WTC11 (cell line): ENCODE measurements at places on chromosomes 5 and 9.

- no peak for DNase-seq
Observed at GRCh38 chr5:151202381-151203139, 21.3 kb downstream of the CCDC69 start.

DNA sequence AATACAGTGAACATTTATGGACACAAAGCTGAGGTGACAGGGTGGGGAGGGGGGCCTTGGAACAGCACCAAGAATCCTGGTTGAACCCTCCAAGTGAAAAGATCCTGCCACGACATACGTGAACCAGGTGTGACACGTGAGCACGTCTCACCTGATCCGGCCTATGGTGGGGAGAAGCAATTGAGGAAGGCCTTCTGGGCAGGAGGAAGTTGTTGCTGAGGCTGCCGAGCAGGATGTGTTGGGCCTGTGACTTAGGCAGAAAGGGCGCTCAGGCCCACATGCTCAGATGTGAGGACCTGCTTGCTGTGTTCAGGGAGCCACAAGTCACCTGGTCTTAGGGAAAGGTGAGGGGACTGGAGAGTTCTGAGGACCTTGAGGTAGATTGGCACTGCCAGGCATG, 2.5 kb upstream of the MAPK9 start:
- no peak for DNase-seq

DNA sequence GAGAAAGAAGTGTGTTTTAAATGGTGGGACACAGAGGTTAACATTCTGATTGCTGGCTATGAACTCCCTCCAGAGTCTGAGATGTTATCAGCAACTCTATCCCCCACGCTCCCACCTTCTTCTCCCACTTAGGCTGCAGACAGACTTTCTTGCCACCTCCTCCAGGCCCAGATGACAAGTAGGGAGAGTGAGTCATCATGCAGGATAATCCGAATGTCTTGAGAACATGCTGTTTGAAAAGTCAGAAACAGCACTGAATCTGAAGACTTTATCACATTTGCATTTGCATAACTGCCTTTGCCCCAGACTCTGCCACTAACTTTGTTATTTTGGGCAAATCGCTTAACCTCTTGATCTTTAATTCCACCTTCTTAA, 139.8 kb downstream of the ESM1 start:
- no peak for DNase-seq

DNA sequence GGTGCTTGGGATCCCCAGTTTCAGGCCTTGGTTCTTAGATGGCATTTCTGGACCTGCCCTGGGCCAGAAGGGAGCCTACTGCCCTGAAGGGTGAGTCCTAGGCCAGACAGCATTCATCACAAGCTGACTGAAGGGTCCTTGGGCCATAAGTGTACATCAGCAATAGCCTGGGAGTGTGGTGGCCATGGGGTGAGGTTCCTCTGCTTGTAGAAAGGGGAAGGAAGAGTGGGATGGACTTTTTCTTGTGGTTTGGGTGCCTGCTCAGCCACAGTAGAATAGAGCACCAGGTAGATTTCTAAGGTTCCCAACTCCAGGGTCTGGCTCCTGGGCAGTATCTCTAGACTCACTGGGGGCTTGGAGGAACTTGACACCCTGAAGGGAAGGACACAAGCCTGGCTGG, 95.2 kb upstream of the PHF24 start:
- no peak for DNase-seq

DNA sequence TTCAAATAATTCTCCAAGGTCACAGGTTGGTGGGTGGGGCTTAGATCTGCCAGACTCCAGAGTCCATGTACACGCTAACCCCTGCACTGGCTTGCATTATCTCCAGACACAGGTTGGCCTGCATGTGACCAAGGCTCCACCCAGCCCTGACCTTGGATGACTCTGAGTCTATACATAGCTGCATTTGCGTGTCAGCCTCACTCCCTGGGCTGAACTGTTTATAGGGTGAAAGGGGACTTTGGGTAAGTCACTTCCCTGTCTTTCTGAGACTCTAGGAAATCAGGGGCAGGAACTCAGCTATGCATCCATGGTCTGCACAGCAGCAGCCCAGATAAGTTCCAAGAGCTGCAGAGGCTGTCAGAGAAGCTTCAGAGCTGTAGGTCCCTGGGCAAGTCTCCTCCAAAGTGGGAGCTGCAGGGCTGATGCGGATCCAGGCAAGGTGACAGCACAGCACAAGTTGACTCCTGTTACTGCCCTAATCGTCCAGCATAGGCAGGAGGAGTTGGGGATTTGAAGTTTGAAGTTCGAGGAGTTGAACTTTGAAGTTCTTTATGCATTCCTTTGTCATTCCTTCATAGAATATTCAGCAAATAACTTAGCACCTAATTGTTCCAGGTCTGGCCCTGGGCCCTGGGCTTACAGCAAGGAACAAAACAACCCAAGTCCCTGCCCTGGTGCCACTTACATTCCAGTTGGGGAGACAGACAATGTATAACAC, 53.4 kb downstream of the SLC22A5 start:
- DNase-seq, result no peak

GRCh38 chr9:96256800-96257199, 45.2 kb downstream of the HSD17B3 start:
- DNase-seq, result peak; percentile 36

DNA sequence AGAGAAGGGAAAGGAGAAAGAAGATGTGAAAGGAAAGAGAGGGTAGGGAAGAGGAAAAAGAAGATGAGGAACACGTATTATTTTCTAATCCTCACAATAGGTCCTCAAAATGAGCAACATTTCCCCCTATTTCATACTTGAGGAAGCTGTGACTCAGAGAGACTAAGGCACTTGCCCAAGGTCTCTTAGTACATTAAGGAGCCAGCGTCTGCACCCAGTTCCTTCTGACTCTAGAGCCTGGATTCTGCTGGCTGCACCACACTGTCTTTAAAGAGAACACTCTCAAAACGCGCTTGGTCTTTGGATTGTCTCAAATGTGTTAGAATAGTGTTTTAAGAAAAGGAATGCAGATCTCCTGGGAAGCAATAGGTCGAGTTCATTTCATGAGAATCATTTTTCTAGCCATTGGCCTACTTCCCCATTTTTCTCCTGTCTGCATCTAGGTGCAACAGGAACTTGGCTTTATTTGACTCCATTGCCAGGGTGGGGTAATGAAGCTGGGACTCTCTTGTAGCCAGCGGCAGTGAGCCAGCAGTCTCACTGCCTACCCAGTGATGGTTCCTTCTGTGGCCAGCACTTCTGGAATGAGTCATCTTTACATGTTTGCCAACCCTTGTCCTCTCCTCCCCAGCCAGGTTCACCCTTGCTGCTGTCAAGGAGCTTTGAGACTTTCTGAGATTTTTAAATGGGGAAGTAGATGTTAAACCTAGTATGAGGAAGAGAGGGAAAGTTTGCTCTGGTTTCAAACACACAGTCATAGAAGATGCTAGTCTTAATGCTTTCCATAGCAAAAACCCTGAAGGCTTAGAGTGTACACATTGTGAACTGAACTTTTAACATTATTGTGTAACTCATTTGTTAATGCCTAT, 82.7 kb downstream of the DOCK8 start:
- DNase-seq, result no peak

GRCh38 chr5:38680094-38680825, 123.8 kb upstream of the LIFR start:
- no peak for DNase-seq

DNA sequence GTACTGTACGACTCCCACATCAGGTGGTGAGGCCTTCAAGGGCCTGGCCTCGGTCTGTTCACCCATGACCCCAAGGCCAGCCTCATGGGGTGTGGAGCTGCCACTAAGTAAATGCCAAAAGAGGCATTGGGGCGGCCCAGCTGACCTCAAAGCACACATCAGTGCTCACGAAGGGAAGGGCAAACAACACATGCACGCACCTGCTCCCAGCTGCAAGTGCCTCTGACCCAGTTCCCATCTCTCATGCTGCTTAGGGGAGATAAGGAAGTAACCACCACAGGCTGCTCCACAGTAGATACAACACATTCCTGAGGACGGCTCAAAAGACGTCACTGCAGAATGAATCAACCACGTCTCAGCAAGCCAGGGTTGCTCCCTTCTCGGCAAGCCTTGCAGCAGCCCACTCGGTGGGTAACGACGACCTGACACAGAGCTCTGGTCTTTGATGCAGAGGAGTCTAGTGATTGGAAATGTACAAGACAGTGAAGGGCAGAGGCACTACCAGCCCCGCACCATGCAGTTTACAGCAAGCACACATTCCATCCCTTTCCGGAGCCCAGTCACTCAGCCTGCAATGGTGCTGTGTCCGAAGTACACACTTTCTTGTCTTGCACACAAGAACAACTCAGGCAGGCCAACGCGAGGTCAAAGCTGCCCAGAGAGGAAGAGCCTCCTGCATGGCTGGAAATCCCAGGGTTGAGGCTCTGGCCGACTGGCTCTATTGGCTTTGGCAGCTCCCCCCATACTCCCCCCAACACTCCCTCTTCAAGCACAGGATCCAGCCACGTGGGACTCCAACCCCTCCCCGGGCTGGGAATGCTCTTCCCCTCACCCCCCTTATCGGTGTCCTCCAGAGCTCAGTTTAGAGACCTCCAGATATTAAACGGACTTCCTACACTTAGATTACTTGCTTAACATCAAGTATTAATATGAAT, 31.8 kb downstream of the FABP6 start:
- DNase-seq, result no peak

DNA sequence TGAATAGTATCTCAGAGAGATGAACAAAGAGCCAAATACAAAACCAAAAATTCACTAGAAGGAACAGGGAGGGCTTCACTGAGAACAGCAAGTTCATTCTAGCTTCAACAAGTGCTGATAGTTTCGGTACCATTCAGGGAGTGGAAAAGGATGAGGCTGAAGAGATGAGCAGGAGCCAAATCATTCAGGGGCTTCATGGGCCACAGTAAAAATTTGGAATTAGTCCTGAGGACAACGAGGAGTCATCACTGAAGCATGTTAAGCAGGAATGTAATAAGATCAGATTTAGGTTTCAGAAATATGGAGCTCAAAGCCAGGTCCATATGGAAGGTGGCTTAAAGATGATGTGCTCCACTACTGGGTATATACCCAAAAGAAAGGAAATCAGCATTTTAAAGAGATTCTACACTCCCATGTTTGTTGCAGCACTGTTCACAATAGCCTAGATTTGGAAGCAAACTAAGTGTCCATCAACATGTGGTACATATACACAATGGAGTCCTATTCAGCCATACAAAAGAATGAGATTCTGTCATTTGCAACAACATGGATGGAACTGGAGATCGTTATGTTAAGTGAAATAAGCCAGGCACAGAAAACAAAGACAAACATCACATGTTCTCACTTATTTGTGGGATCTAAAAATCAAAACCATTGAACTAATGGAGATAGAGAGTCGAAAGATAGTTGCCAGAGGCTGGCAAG, 36.2 kb downstream of the SPOCK1 start:
- DNase-seq, result no peak

DNA sequence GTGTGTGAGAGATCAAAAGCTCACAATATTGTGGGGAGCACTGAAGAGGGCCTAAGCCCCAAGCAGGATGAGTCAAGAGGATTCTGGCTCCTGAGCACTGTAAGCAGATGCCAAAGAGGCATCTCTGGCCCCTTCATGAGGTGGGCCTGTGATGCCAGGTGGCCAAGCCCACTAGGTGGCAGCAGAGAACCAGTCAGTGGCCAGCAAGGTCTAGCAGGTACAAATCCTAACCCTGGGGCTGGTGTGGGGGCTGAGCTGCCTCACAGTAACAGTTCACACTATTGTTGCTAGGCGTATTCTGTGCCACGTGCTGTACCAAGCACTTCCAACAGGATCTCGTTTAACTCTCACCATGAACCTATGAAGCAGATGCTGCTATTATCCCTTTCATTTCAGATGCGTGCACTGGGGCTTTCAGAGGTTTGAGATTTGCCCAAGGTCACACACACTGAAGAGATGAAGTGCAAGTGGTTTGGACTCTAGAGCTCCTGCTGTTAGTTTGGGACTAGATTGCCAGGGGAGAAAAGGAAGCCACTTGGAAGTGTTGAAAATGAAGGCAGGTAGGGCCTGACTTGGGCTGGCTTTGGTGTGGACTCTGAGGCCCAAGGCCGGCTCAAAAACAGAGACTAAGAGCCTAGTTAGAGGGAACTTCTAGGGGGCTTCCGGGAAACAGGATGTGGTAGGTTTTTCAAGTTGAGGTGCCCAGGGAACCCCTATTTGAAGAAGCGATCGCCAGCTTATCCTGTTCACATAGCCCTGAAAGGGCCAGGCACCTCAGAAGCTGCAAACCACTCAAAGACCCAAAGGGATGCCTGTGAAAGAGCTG, 4.4 kb upstream of the MLANA start:
- DNase-seq, result peak; percentile 92

DNA sequence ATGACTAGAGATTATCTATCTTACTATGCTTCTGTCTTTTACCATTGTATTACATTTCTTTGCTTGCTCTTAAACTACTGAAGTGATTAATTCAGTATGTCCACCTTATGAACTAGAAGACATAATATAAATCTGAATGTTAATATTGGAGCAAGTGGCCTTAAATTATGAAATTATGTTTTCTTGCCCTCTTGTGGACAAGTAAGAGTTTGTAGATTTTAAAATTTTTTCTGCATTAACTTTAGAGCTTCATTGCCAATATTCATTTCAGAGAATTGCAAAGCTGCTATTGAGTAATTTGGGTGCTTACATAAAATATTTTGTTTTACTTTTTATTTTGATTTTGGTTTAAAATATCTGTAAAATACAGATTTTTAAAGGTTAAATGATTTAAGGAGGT, 55.3 kb downstream of the RANBP17 start:
- no peak for DNase-seq

- no peak for DNase-seq
Observed at GRCh38 chr5:169979871-169980270, 424 bp downstream of the INSYN2B start.

DNA sequence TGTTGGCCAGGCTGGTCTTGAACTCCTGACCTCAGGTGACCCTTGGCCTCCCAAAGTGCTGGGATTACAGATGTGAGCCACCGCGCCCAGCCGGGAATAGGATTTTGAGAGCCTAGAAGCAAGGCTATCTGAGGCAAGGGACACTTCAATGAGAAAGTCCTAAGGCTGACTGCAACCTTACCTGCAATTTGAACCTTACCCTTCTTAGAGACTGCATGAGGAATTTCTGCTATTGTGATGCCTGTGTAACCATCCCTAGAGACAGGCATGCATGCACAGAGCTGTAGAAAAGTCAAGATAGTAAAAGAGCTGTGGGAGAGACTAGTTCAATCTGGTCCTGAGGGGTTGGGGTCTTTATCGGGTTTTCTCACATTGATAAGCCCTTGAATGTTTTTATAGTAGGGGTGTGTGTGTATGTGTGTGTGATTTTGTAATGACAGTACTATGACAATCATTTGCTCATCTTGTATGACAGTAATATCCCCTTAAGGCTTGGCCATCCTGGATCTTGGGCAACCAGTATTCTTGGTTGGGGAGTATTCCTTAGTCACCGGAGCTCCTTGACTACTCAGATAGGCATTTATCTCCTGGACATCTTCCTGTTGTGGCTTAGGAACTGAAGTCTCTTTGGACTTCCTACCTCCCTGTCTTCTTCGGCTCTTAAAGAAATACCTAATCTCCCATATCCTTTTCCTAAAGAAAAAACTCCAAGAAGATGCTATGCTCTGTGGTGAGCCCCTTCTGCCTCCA, 11.2 kb downstream of the DNAJB5 start:
- no peak for DNase-seq

GRCh38 chr5:127799293-127799905, 96.2 kb downstream of the CCDC192 start:
- DNase-seq, result no peak
